ENCODE measurements at places on chromosomes 4 and X.

- DNase-seq: no peak
Measured at GRCh38 chr4:120435179-120435578, 368.5 kb upstream of the MAD2L1 start.

- DNase-seq: no peak
Measured at GRCh38 chr4:37847311-37847884, 20.9 kb downstream of the PGM2 start.

DNA sequence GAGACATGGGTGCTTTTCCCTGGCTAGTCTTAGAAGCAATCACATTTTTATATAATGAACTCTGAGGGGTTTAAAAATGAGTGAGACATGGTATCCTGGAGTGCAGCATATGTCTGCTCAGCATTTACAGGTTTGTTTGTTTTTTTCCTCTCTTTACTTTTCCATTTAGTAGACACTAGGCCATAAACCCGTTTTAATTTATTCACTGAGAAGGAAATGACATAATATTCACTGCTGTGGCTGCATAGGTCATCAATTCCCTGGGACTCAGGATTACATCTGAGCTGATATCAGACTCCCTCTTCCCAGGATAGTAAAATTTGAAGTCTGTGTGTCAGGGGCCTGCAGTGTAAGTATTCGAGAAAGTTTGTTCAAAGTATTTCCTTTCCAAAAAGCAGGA lies 178.9 kb upstream of the SPRY1 start:
- DNase-seq: no peak

GRCh38 chr4:125254106-125254505 lies 60.6 kb upstream of the FAT4 start:
- no peak for DNase-seq

DNA sequence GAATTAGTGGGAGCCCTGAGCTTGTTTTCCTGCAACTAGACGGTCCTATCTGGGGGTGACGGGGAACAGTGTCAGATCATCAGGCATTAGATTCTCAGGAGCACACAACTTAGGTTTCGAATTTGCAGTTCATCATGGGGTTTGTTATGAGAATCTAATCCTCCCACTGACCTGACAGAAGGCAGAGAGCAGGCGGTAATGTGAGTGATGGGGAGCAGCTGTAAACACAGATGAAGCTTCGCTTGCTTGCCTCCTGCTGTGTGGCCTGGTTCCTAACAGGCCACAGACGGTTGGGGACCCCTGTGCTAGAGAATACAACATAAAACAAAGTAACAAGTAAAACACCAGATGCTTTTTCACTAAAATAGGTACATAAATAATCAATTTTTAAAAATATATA lies 86.2 kb upstream of the BLTP1 start:
- no peak for DNase-seq

- DNase-seq: no peak
Measured at GRCh38 chr4:37516057-37516775, 170.0 kb downstream of the RELL1 start.

DNA sequence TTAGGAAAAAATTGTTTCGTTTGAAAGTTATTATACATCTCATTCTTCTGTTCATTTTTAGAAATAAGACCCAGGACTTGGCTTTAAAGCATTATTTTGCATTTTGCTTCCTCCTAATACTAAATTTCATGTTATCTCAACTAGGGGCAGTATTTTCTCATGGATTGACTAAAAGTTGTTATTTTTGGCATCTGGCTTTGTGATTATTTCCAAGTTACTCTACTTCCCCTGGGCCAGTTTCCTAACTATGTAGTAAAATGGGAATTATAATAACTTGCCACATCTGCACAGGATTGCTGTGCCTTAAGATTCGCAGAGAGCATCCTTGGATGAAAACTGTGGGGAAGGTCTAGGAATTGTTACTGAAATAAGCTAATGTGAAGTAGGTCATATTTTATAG lies 3.0 kb downstream of the RBPJ start:
- no peak for DNase-seq

GRCh38 chr4:169335331-169335730 lies 64.6 kb upstream of the SH3RF1 start:
- no peak for DNase-seq

DNA sequence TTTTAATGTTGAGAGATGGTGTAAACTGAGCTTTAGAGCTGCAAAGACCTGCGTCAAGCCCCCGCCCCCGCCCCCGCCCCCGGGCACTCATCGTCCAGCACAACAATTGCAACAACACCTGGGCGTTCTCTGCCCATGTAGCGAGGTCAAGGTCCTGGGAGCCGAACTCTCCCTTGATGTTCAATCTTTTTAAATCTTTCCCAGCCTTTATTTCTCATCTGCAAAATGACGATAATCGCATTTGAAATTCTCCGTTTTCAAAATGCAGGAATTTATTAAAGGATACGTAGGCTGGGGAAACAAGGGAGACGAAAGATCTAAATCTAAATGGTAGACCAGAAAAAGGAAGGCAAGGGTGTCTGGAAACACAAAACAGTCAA lies 648 bp upstream of the MSMO1 start:
- DNase-seq: peak; percentile 3

GRCh38 chr4:145843639-145844038 lies 95.0 kb downstream of the ZNF827 start:
- DNase-seq: no peak

- no peak for DNase-seq
Measured at GRCh38 chr4:182955411-182955810, 38.2 kb upstream of the DCTD start.

- DNase-seq: no peak
Measured at GRCh38 chrX:46251755-46252154, 293.5 kb downstream of the ZNF674 start.

- peak; percentile 54 for DNase-seq
Measured at GRCh38 chr4:139651282-139652194, 14.1 kb upstream of the MGST2 start.

DNA sequence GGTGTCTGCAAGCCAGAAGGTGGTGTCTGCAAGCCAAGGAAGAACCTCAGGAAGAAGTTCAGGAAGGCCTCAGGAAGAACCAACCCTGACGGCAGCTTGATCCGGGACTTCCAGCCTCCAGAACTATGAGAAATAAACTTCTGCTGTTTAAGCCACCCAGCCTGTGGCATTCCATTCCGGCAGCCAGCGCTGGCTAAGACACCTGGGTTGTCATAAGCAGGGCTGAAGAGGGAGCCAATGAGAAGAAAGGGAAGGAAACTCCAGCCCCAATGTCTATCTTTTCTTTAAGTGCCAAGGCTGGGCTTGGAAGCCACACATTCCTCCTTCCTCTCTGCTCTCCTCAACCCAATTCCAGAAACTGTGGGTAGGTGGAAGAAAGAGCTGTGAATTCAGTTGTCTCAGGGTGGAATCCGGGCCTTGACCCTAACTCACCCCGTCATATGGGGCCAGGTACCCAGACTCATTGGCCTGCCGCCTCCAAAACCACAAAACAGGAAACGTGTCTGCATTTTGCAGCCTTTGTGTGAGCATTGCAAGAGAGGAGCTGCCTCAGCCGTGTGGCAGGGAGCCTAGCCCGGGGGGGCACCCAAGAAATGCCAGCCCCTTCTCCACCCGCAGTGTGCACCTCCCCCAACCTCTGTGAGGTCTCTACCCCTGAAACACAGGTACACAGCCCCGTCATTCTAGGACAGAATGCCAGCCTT lies 26.8 kb downstream of the CRMP1 start:
- peak; percentile 3 for DNase-seq

DNA sequence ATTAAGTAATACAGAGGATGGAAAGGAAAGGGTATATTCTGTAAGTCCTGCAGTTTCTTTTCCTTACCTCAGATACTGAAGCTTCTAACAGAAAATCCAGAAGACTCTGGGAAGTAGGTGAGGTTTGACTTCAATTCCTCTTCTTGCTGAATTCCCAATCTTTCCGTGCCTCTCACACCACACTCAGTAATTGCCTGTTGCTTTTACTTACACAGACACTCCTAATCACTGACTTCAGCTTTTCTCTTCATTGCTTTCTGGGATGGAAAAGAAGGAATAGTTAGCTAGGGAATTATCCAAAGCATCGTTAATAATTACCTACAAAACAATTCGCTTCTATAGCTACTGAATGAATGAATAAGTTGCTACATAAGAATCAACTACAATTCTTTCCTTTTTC lies 163.6 kb downstream of the FBXO8 start:
- DNase-seq: no peak

GRCh38 chr4:62531731-62532130 lies 1331.6 kb downstream of the ADGRL3 start:
- no peak for DNase-seq

DNA sequence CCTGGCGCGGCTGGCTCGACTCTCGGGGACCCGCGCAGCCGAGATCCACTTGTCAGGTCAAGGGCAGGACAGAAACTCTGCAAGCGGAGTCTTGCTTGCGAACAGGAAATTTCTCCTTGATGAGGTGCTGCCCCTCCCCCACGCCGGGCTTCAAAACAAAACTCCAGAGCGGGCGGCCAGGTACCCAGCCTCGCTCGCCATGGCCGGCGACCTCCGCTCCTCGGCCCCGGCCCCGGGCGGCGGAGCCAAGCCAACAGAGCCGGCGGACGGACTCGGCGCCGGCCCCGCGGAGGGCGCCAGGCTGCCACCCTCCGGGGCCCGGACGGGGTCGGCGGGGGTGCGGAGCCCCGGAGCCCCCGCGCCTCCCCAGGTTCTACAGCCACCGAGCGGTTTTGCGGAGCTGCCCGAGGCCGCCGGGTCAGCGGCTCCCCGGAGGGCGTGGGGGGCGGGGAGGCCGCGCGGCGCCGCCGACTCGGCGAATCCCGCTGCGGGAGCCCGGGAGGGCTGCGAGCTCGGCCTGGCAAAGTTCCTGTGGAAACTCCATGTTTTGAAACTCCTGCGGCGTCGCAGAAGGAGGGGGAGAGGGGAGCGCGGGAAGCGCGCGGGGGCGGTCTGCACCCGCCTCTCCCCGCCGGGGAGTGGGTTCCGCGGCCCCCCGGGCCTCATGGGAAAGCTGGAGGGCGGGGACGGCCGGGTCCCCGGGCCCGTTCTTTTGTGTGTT lies 11.7 kb upstream of the BCOR start:
- DNase-seq: no peak

- DNase-seq: no peak
Measured at GRCh38 chrX:83593634-83594294, 85.7 kb downstream of the POU3F4 start.

GRCh38 chr4:155234206-155234605 lies 25.8 kb downstream of the NPY2R start:
- DNase-seq: no peak

- no peak for DNase-seq
Measured at GRCh38 chrX:22800806-22801205, 199.0 kb upstream of the DDX53 start.

- no peak for DNase-seq
Measured at GRCh38 chr4:54224996-54225597, 4.0 kb upstream of the PDGFRA start.

- no peak for DNase-seq
Measured at GRCh38 chr4:16852228-16852627, 46.2 kb downstream of the LDB2 start.
